Bronchial epithelial cell (primary cell): ENCODE measurements at places on chromosomes 2 and 18. TPM values are rescaled to one million over a fixed set of nuclear protein-coding genes. Genes with fewer than 3 reads are reported as not detected.

PROKR1 gene
- not detected in 2 replicates for total RNA-seq

ZNF385B gene
- total RNA-seq = not detected in 2 replicates

MFSD2B gene
- under 0.01 TPM in 1 of 2 replicates, not detected in the other for total RNA-seq

BCL11A gene
- 1.8 and 3.6 TPM in 2 replicates for total RNA-seq

PSMD14 gene
- 130 and 156 TPM in 2 replicates for total RNA-seq

IL36RN gene
- total RNA-seq = 1.1 and 1.9 TPM in 2 replicates

GCG gene
- total RNA-seq = not detected in 2 replicates

BCL2 gene
- 1.5 and 2.4 TPM in 2 replicates for total RNA-seq

ABCB11 gene
- total RNA-seq = 0.26 TPM in 2 replicates

CCBE1 gene
- 1.6 and 4.9 TPM in 2 replicates for total RNA-seq

TMEM237 gene
- total RNA-seq = 20.2 and 21.1 TPM in 2 replicates

G6PC2 gene
- not detected in 2 replicates for total RNA-seq

TUBA3E gene
- not detected in 2 replicates for total RNA-seq

DNA sequence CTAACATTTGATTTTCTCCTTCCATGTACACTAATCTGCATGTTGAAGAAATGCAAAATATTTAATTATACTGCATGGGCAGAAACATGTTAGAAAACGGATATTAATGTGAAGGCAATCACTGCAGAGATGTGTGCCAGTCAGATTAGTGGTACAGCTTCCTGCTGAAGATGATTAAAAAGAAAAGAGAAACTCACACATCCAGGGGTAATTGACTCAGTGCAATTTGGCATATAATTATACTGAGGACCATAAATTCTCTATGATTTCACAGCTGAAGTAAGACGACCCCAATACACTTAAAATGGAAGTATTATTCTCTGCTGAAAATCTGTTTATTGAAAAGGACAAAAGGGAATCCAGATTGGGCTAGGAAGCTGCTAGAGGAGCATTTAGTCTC, 243.4 kb downstream of the TGIF1 start:
- no peak for DNase-seq

DNA sequence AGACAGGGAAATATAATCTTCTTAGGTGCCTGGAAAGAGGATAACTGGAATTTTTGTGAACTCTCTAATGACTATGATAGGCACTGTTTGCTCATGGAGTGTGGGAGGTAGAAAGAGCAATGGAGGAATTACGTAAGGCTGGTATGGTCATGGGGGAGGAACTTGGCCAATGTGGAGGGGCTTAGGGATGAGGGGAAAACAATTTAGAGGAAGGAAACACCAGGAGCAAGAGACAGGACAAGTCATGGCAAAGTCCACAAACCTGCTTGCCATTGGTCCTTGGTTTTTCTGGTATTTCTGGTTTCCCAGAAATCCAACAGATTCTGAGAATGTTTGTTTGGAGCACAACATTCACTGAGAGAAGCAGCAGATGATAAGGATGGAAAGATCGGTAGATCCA, 274.2 kb downstream of the DYSF start:
- peak; percentile 80 for DNase-seq

GRCh38 chr2:21633911-21634310, 510.1 kb downstream of the TDRD15 start:
- no peak for DNase-seq

- no peak for DNase-seq
Observed at GRCh38 chr2:148920559-148920958, 45.5 kb downstream of the KIF5C start.

DNA sequence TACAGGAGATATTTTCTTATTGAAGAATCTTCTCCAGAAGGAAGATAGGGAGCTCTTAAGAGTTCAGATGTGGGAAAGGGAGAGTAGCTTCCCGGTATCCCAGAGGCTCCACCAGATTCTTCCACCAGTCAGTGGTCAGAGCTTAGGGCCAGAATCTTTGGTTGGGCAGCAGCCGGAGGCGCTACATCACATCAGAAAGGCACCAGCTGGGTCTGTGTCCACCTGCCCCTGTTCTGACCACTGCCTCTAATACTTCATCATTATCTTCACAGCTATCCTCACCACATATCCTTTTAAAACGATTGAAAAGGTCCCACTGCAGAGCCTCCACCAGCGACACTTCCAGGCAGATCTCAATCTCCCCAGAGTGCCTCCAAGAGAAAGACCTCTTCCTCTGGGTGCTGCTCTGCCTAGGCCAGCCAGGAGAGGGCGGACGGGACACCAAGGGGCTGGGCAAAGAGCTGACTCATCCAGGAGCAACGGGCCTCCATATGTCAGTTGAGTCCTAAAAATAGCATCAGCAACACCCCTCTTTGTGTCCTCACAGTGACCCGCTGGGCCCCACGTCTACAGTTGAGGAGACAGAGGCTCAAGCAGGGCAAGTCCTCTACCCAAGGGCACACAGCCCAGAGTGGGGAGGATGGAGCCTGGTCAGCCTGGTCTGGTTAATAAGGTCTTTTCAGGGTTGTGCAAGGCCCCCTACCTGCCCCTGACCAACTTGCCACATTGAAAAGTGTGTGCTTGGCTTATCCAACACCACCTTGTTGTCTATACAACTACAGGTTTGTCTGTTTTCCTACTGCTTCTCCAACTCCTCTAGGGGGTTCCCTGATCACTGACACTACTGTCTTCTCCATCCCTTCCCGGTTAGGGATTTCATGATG, 81.2 kb downstream of the ADD2 start:
- peak; percentile 49 for DNase-seq

GRCh38 chr2:236720974-236721540, 151.4 kb downstream of the ACKR3 start:
- DNase-seq = peak; percentile 80

DNA sequence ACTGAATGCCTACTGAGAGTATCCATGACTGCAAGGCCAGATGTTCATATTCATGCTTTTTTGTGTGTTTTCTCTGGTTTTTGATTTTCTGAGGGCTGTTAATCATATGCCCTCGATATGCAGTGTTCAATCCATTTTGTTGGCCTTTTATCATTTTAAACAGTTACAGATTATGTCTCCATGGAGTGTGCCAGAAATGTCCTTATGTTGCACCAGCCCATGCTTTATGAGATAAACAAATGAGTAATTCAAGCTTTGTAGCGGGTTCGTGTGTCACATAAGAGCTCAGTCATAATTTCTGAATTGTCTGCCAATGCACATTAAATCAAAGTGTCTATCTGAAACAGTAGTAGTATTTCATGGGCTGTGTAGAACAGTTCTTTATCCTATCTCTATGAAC, 583.0 kb downstream of the THSD7B start:
- DNase-seq = no peak

DNA sequence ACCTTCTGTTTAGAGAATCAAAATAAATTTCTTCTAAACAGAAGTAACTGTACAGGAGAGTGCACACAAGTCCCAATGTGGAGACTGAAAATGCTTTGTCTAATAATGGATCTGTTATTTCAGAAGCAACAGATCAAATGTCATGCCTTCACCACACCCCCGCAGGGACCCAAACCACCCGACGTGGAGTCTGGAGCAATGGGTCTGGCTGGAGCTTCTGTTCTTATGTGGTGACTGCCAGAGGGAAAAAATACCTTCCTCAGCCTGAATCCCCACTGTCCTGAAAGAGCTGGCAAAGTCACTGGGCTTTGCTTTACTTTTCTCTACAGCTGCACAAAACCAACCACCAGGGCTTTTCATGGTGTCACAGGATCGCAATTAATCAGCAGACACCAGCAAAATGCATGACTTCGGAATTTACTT, 119.0 kb upstream of the ZFP36L2 start:
- DNase-seq = no peak

- no peak for DNase-seq
Observed at GRCh38 chr2:142862299-142862698, 15.2 kb upstream of the KYNU start.

DNA sequence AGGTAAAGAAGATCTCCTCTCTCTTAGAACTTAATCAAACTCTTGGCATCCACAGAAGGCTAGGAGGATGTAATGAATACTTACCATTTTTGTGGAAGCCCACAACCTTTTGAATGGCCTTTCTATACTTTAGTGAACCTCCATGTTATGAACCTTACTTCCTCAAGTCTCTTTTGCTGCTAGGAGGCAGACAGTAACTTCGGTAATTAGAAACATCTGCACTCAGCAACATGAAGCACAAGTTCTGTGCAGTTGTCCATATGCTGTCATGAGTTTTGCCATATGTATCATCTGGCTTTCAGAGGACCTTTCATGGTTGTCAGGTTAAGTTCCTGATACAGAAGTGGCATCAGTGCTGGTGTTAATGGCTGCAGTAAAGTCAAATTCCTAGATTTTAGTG, 50.4 kb downstream of the PDK1 start:
- DNase-seq = no peak

DNA sequence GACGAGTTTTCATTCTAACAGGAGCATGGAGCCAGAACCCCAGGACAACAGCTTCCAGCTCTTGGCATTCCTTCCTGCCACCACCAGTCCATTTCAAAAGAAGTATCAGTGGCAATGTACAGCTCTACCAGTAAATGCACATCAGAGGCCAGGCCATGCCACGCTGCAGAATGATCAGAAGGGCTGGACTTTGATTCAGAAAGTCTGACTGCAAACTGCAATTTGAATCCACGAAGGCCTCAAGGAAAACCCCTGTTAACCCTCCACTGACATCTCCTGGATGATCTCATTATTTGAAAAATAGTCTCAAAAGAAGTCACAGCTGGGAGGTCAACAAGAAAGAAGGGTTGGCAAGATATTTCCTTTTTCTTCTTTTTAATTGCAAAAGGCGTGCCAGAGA, 119.2 kb downstream of the MYO5B start:
- no peak for DNase-seq

DNA sequence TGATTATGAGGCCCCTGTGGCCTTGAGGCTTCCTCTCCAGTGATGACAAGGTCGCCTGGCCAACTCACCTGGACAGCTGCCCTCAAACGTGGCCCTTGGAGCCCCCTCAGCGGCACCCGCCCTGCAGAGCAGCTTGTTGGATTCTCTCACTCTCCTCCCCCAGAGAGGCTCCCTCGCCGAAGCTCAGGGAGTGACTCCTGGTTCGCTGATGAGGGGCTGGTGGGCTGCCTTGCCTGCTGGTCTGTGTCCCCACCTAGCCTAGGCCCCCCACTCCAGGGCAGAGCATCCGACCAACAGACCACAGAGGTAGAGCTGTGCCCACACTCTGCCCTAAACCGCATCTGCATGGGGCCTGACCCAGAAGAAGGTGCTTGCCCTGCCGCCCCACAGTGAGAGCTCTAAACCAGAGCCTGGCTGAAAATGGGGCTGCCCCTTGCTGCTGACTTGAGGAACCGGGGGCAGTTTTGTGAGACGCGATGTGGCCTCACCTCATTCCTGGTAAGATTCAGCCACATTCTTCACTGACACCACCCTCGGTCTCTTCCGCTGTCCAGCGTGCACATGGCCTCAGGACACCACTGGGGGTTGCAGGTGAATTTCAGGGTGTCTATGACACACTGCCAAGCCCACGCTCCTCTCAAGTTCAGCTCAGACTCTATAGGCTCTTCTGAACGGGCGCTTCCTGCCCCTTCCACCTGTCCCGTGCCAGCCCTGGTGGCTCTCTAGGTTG, 131.6 kb downstream of the CABLES1 start:
- no peak for DNase-seq

DNA sequence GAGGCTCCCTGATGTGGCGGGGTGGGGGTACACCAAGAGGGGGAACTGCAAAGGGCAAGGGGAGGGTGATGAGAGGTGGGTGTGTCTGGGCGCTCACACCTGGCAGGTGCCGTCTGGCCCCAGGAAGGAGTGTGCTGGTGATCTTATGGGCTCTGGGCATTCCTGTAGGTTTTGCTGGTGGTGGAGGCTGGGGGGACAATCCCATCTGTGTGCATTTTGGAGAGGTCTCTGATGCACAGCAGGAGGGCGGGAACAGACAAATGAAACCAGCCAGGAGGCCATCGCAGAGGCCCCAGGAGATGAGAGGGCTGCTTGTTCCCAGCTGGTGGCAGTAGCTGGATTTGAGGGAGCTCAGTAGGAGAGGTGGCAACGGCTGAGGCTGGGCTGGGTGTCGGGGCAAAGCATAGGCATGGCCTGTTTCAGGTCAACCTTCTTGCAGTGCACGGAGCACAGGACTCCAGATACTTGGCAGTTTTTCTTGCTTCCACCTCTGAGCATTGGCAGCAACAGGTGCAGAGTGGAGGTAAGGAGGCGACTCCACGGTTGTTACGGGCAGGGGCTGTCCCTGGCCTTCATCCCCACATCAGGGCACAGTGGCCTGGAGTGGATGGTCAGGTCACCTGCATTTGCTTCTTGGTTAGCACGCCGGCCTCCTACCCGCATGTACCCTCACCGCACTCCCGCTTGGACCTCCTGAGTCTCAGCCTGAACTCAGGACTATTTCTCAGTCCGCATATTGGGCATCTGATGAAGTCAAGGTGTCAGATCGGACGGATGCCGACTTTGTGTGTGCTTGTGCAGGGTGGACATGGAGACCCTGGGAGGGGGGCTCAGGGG, 194.2 kb upstream of the HDAC4 start:
- DNase-seq = no peak

- DNase-seq = no peak
Observed at GRCh38 chr2:175004980-175005732, at the start of gene CHN1. Gene CHN1, minus strand, starts transcription at chr2:175005381. Its CDS starts 469 bp downstream, at chr2:175004912.

- DNase-seq = peak; percentile 33
Observed at GRCh38 chr18:78884502-78884901, 95.1 kb upstream of the SALL3 start.

- no peak for DNase-seq
Observed at GRCh38 chr2:113760400-113760799, 4.0 kb upstream of the SLC35F5 start.

- no peak for DNase-seq
Observed at GRCh38 chr18:58267493-58267892, 223.5 kb downstream of the NEDD4L start.

DNA sequence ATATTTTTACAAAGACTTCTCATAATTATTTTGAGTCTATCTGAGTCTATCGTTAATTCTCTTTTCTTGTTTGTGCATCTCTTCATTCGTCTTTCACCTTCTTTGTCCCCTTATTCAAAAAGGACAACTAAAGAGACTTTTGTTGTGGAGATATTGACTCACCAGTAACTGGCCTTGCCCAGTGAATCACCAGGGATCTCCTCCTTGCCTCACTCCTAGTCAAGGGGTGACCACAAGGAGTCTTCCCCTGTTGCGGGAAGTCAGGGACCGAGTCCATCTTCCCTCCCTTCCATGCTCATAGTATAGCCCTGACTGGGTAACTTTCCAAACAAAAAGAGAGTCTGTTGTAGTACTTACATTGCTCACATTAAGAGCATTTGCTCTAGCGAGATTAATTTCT, 158.9 kb downstream of the NEB start:
- DNase-seq = peak; percentile 60

- peak; percentile 2 for DNase-seq
Observed at GRCh38 chr18:66235206-66235605, 368.7 kb downstream of the CDH19 start.

DNA sequence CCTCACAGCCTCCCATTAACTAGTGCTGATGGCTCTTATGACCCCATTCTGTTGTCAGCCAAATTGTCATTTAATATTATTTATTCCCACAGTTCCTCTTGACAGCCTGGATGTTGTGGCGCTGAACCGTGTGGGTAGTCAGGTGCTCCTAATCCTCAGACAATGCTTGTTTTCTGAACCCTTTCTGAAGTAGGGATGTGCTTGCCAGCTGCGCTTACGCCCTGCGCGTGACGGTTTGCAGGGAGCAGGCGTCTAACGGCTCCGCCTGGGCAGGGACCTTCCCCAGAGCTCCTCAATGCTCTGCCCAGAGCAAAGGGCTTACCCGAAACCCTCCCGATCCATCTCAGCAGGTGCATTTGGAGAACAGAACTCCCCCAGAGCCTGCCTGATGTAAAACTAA, 358.2 kb upstream of the MYT1L start:
- DNase-seq = no peak

- no peak for DNase-seq
Observed at GRCh38 chr2:240902615-240903041, 3.5 kb upstream of the CROCC2 start.

GRCh38 chr2:53104263-53104662, 663.3 kb upstream of the CHAC2 start:
- peak; percentile 85 for DNase-seq

- no peak for DNase-seq
Observed at GRCh38 chr2:10415048-10415447, 33.1 kb downstream of the ODC1 start.
